Hematopoietic multipotent progenitor cell treated with erythropoietin and hydrocortisone succinate and interleukin-3 and kit ligand, for 4 days (in vitro differentiated cells): ENCODE measurements at places on chromosomes 4 and X.
A peak's percentile ranks its signal among the peaks of the same experiment; 100 is the strongest.

DNA sequence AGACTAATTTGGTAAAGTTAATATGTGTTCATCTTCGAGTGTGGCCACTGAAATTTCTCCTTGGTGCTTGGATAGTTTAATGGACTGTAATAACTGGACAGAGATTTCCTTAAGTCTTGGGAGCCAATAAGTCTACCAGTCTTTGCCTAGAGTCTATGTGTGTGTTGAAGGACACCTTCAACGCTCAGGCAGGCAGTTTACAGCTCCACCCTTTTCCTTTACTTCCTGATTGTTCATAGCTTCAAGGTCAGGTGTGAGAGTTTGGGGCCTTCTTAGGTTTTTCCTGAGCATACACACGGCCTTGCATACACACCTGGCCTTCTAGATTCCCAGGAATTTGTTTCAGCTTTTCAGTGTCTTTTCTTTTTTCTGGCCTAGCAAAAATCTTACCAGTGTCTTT lies 355.3 kb upstream of the AMOT start:
- DNase-seq, result no peak

GRCh38 chrX:150544835-150545770 lies 23.3 kb upstream of the MTM1 start:
- no peak for DNase-seq

DNA sequence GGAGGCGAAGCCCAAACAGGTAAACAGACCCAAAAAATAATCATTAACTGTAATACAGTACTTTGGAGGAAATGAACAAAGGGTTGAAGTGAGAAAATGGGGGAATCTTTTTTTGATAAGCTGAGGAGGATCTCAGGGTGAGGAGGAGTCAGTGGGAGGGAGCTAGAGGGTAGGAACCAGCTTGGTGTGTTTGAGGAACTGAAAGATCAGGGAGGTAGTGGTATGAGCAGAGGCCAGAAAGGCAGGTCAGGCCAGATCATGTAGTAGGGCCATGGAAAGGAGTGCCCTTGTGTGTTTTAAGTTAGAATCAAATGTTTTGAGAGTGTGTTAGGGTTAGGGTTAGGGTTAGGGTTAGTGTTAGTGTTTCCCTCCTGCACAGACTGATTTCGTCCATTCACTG lies 48.8 kb downstream of the PPP2R2C start:
- no peak for DNase-seq

DNA sequence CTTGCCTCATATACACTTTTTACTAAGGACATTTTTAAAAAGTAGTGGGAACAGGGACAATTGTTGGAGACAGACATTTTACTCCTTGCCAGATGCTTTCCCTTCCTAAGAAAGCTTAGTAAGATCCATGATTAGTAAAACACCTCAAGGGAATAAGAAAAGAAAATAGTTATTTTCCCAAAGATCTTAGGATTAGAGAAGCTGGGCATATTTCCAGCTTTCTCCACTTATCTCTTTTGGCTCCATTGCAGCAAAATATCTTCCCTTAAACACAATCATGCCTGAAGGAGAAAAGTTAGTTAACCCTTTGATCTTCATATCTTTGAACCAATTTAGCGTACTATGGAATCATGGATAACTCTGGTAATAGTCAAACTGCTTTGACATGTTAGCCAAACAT lies 257.9 kb downstream of the PCDH18 start:
- DNase-seq, result no peak

DNA sequence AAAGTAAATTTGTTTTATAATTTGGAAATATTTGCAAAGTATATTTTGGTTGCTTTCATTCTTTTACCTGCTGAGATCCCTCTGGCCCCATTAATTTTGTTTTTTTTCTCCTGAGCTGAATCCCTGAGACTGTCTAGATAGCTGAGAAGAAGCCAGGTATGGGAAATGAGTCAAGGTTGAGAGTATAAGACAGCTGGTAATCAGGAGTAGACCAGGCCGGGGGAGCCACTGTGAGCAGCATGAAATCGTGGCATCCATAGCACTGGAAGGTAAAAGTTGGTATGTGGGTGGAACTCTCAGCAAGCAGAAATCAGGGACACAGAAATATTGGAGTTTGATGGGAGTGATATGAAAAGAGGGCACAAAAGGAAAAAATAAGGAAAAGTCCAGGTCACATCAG lies 164.5 kb downstream of the FHIP1A start:
- DNase-seq, result no peak

DNA sequence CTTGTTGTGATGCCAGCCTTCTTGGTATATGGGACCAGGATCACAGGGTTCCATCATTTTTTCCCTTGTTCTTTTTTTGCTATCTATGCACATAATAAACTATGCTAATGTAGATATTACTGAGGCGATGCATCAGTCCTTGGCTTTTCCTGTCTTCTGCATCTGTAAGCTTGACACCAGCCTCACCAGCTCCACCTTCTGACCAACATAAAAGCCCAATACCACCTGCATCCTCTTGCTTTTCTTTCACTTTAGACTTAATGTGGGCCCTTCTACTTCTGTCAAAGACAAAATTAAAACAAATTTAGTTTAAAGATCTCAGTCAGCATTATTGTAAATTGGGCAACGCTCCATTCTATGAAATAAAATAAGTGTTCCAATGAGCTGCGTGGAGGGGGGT lies 1718.8 kb upstream of the PCDH10 start:
- no peak for DNase-seq

GRCh38 chrX:149829751-149830191 lies 48.0 kb downstream of the MAGEA9 start:
- no peak for DNase-seq

DNA sequence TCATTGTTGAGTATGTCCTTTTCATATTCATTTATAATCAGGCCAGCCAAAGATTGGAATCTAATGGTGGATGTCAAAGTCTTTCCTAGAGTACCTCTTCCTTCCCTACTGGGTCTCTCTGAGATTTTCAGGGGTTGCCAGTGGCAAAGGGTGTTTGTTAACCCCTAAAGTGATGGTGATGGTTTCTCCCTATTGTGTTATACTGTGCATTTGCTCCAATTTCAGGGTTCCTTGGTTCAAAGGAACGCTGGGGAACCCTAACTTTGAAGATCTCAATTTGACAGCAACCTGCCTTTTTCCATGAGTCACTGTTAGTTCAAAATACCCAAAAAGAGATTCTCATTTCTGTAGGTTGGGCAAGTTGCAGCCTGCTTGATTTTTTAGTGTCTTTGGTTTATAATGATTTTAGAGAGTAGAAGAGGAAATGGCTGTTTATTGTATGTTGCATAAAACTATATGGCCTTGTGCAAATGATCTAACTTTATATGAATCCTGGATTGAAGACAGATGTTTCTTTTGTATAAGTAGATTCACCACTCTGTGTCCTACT lies 23.0 kb downstream of the GAB1 start:
- peak; percentile 39 for DNase-seq

DNA sequence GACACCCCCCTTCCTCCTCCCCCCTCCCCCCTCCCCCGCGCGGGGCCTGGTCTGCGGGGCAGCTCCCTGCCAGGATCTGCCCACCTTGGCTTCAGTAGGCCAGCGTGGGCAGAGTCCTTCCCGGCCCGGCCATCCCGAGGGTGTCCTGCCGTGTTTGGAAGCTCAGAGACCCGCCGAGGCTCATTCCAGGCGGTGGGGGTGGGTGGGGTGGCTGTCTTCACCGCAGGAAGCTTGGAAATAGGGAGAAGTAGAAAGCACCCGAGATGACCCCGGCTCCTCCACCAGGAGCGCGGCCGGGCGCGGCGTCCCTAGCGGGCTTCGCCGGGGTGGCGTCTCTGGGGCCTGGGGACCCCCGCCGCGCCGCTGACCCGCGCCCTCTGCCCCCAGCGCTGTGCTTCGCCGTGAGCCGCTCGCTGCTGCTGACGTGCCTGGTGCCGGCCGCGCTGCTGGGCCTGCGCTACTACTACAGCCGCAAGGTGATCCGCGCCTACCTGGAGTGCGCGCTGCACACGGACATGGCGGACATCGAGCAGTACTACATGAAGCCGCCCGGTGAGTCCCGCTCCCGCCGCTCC lies 1.6 kb downstream of the NAT8L start:
- DNase-seq, result no peak

GRCh38 chr4:119240568-119240967 lies 28.1 kb downstream of the USP53 start:
- DNase-seq, result no peak

DNA sequence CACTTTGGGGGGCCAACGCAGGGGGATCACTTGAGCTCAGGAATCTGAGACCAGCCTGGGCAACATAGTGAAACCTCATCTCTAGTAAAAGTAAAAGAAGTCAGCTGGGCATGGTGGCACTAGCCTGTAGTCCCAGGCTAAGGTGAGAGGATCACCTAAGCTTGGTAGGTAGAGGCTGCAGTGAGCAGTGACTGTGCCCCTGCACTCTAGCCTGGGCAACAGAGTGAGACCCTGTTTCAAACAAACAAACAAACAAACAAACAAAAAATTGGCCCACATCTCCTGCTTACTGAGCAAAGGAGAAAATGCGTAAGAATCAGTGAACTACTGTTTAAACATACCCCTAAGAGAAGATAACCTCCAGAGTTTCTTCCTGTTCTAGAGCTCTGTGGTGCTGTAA lies 85.3 kb downstream of the FRYL start:
- DNase-seq, result no peak

DNA sequence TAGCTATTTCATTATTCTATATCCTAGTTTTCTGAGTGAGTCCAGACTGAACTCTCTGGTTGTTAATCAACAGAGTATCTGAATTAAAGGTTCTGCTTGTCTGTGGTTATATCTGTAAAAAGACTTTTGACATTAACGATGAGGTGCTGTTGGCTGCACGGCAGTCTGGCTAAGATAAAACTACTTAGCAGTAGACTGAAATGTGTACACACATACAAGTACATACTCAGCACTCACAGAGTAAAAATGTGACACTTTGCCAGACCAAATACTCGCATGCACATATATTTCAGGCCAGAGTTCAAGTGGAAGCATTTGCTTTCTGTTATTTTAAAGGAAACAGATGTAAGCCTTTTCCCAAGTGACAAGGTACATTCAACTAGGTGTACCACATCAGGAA lies 80.5 kb downstream of the PRDM5 start:
- DNase-seq, result no peak

- peak; percentile 21 for DNase-seq
Measured at GRCh38 chr4:88528861-88529260, 5.3 kb upstream of the PYURF start.

DNA sequence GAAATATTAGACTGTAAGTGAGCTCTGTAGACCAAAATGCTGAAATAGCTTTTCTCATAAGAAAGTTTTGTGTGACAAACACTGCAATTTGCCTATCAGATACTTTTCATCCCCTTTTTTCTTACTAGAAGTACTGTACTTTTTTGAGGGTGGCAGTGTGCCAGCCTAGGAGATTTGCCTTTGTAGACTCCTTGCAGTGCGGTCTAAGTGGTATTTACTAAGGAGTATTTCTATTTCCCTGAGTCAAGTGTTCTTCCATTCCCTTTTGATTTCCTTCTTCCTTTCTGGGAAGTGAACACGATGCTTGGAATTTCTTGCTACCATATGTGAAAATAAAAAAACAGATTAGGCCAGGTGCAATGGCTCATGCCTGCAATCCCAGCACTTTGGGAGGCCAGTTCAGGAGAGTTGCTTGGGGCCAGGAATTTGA lies 34.6 kb downstream of the PDLIM5 start:
- peak; percentile 38 for DNase-seq

DNA sequence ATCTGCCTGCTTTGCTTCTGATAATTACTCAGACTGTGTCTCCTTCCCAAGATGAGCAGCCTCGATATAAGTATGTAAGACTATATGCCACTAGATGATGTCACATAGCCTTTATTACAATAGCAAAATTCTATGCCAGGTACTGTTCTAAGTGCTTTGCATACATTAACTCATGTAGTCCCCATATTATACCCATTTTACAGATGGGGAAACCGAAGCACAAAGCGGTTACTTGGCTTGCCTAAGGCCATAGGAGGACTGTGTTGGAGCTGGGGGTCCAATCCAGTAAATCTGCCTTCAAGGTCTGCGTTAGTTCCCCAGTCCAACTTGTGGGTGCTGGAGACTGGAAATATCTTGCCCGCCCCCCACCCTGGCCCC lies 826 bp upstream of the SCML1 start:
- no peak for DNase-seq

DNA sequence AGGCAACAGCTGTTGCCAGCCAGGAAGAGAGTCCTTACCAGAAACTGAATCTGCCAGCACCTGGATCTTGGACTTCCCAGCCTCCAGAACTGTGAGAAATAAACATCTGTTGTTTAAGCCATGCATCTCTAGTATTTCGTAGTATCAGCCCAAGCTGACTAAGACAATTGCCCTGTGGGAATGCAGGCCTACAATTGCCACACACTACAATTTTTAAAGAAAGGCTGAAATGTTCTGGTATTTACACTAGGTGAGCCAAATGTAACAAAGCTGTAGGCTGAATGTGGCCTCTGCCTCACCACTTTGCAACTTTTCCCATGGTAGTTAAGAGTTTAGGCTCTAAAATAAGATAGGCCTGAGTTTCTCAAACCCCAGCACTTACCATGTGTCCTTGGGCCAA lies 59.1 kb downstream of the SPATA18 start:
- DNase-seq, result no peak

- DNase-seq, result no peak
Measured at GRCh38 chr4:160034501-160034900, 931.6 kb downstream of the RAPGEF2 start.

DNA sequence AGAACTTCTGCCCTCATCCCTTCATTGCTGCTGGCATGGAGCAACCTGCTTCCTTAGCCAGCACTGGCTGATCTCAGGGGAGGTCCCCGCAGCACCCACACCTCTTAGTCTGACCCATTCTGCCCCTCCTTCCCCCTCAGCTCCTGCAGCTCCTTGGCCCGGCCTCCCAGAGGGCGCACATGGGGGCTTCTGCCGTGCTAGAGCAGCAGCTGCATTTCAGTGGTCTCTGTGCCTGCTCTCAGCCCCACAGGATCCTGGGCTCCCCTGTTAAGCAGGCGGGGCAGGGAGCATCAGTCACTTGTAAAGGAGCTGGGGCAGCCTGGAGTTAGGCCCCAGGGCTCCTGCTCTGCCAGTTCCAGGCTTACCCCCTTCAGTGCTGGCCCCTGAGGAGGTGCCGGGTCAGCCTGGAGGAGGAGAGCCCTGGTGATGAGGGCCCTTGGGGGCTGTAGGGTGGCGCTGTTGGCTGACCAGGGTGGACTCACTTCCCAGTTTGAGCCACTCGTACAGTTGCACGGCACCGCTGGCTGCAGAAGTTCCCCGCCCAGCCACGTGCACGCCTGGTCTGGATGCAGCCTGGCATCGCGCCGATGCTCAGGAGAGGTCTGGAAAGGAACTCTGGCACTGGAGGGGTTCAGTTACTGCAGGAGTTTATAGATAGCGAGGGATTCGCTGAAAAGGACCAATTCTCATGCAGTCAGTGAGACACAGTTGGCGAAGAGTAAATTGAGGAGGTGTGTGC lies 85.1 kb upstream of the PSAPL1 start:
- DNase-seq, result no peak

DNA sequence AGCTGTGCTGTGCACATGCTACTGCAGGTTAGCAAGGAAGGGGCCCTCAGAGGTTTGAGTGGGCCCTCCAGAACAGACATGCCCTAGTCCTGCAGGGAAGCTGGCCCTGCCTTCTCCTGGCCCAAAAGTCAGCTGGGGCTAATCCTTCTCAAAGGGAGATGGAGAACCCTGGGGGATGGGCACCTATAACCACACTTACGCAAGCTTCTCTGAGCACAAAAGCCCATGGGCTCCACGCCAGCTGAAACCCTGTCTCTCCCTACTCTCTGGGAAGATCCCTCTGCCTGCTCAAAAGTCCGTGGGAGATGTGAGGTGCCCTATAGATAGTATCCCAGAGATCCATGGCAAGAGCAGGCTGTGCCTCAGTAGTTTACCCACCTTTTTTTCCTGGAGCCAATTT lies 58.9 kb upstream of the DKK2 start:
- no peak for DNase-seq

GRCh38 chrX:37976153-37976552 lies 30.2 kb upstream of the SYTL5 start:
- DNase-seq, result no peak
